ENCODE measurements at places on chromosomes 2 and 18.
A peak's percentile ranks its signal among the peaks of the same experiment; 100 is the strongest.

- no peak for DNase-seq
Observed at GRCh38 chr2:142754182-142754581, 123.3 kb upstream of the KYNU start.

DNA sequence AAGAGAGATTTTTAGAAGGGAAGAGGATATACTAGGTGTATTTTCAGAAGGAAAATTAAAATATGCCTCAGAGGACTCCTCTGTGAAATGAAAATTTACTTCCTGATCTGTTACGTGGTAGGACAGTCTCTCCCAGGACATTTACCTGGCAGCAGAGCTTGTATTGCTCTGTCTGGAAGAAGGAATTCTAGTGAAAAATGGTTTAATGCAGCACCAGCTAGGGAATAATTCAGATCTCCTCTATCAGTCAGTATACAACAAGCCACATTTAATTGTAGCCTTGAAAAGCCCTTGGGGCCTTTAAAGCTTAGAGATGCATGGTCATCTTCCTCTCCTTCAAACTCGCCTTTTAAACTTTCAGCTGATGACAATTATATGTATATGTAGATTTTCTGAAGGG, 49.6 kb downstream of the PIK3C3 start:
- DNase-seq = no peak

- DNase-seq = no peak
Observed at GRCh38 chr2:65554765-65555591, 122.6 kb upstream of the SPRED2 start.

- no peak for DNase-seq
Observed at GRCh38 chr18:51946946-51947345, 393.1 kb upstream of the DCC start.

DNA sequence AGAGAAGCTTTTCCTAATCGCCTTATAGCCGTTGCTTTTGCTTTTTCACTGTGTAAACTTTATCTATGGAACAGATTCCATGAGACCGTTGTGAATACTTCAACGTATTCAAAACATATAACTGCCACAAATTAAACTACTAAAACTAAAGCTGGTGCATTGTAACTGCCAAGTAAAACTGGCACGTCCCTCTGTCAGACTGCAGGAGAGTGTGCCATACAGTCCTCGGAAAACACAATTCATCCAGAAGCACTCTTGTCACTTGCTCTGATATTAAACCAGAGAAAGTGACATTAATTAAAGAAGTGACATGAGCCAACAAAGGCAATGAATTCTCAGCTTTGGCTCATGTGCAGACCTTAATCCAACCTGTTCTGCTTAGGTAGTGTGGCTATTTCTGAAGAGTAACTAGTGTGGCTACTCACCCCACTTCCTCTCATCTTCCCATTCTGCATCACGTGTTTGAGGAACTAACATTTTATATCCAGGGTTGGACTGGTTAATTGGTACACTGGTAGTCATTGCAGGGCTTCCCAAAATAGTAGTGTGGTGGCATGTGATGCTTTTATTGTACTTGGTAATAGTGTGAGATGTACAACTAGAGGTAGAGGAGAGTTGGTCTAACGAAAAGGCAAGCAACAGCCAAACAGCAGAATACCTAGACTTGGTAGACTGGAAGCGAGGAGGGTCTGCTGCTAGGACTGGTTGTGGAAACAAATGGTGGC, 9.7 kb downstream of the VRK2 start:
- no peak for DNase-seq

DNA sequence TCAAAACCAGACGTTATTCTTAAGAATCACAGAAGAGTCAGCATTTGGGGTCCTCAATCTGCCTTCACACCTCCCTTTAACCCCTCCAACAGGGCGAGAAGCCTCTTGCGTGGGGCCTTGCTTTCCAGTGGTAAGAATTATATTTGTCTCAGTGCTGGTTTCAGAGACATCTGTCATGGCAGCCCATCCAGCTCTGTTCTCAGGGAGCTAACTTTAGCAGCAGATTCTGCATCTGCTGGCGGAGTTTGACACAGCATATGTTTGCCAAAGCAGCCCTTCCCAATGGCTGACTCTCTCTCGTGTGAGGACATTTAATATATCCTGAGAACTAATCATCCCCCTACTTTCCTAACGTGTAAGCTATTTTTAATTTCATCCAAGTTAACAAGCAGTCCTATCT, 91.5 kb upstream of the BCL11A start:
- no peak for DNase-seq

DNA sequence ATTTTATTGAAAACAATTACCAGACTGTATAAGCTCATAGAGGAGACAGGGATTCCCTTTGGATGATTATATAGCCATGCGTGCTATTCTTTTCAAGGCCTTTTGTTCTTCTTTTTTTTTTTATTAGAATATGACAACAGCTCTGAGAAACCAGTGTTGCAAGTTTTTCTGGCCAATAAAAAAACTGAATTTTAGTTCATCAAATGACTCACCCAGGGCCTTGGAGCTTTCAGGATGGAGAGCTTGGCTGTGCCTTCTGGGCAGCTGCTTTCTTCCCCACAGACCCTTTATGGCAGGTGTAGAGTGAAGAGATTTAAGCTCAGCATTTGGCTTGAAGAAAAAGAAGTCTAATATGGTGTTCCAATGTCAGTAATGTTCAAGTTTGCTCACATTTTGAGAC, 497.9 kb upstream of the FANCL start:
- no peak for DNase-seq

DNA sequence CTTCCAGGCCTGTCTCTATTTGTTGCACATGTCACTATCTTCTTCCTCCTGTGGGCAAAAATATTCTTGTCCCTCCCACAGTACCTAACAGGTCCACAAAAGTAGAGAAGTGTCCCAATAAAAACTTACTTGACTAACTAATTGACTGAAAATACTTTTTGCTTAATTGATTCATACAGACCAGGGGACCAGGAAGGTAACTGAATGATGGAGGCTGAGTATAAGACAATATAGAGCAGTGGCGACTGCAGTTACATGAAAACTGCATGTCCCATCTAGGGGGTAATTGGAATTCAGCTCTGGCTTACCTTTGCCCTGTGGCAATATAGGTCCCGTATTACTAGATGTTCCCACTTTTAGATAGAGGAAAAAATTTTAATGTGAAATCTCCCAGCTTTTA, 112.9 kb upstream of the CREB1 start:
- no peak for DNase-seq

DNA sequence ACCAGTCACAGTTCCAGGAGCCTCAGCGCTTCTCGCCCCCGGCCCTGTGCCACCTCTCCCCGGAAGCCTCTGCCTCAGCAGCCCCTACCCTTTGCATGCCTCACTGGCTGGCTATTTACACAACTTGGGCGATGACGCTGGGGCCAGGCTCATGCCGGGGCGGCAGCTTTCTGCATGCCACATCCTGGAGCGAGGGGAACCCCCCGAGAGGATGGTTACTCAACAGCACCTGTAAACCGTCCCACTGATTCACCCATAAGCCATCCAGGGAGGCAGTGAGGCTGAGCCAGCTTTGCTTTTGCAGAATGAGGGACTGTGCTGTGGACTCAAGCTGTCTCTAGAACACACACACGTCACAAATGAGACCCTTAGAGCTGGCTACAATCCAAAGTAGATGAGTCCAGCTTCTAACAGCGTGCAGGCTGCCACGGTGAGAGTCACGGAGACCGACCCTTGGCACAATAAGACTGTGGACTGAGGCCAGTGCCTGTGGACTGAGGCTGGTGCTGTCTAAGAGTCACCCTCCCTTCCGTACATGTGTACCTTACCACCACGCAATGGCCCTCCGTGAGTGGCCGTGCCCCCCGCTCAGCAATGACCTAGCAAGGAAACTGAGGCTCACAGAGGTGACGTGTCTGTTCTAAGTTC, 45.6 kb upstream of the ODC1 start:
- peak; percentile 42 for DNase-seq

DNA sequence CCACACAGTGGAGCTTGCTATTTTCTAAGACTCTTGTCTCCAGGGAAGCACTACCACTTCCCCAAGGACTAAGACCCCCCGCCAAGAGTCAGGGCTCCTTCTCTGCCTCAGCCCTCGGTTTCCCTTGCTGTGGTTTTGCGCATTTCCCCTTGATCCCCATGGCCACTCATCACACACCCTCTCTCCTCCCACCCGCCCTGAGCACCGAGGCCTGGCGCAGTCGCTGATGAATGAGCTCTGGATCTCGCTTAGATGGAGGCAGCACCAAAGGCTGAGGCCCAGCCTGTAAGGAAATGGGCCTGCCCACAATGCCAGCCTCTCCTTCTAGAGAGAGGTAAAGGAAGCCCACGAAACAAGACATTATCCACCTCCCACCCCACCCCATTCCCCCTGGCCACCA, 96.9 kb downstream of the TNS1 start:
- no peak for DNase-seq

- DNase-seq = no peak
Observed at GRCh38 chr18:49590608-49591007, 28.8 kb downstream of the LIPG start.

GRCh38 chr18:79068341-79068936, 755 bp upstream of the ATP9B start:
- no peak for DNase-seq

DNA sequence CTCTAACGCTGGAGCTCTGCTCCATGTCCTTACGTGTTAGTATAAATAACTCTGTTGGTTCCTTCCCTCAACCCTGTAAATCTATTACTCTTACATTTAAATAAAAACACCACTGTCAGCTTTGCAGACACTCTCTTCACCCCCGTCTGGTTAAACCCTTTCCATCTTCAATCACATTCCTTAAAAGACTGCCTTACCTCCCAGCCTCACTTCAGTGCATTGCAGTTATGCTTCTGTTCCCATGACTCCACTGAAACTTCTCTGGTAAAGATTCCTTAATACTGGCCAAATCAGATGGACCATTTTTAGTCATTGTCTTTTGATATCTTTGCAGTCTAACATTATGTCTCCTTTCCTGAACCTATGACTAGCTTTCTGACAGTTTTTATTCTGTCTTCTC, 61.7 kb downstream of the EML4 start:
- no peak for DNase-seq

- no peak for DNase-seq
Observed at GRCh38 chr2:26752656-26753055, 11.4 kb upstream of the SLC35F6 start.

DNA sequence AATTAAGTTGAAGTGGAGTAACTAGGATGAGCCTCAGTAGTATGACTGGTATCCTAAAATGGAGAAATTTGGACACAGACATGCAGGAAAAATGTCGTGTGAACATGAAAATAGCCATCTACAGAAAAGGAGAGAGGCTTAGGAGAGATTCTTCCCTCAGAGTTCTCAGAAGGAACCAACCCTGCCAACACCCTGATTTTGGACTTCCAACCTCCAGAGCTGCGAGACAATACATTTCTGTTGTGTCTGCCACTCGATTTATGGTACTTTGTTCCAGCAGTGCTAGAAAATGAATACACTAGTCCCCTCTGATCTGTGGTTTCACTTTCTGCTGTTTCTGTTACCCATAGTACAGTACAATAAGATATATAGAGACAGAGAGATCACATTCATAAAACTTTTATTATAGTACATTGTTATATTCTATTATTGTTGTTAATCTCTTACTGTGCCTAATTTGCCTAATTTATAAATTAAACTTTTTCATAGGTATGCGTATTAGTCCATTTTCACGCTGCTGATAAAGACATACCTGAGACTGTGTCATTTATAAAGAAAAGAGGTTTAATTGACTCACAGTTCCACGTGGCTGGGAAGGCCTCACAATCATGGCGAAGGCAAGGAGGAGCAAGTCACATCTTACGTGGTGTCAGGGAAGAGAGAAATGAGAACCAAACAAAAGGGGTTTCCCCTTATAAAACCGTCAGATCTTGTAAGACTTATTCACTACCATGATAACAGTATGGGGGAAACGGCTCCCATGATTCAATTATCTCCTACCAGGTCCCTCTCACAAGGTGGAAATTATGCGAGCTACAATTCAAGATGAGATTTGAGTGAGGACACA, 41.3 kb downstream of the PLEKHA3 start:
- DNase-seq = no peak

DNA sequence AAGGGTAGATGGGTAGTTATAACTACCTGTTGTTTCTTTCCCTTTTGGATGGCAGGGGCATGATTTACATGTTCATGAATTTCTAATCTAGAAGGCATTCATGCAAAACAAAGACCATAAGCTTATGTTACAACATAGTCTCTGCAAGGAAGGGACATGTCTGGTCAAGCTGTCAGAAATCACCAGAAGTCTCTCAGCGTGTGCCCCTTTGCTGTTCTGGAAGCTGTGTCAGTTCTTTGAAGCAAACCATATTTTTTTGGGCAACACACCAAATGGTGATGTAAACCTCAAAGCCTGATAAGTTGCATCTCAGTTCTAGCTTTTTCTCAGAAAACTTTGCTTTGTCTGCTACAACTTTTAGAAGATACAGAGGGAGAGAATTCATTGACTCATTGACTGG, 173.5 kb upstream of the CTAGE1 start:
- DNase-seq = no peak

- no peak for DNase-seq
Observed at GRCh38 chr18:49967171-49967570, 153.8 kb upstream of the ACAA2 start.

Measured in GOT3 (cell line).